ENCODE measurements at places on chromosomes 2 and 18.
A peak's percentile ranks its signal among the peaks of the same experiment; 100 is the strongest.

- DNase-seq = no peak
Measured at GRCh38 chr2:224892574-224893204, 149.6 kb downstream of the DOCK10 start.

DNA sequence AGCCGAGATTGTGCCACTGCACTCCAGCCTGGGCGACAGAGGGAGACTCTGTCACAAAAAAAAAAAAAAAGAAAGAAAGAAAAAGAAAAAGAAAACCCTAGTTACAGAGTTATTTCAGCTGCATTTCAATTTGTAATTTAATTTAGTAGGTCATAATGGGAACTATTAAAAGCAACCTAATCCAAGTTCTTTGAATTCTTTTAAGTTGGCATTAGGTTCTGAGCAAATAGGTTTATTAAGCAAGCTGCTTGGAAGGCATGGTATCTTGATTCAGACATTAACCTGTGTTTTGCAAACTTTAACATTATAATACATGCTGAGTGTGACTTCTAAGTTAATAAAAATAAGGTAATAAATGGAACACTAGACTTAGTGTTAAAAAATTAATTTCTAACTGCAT lies 29.8 kb upstream of the COBLL1 start:
- no peak for DNase-seq

DNA sequence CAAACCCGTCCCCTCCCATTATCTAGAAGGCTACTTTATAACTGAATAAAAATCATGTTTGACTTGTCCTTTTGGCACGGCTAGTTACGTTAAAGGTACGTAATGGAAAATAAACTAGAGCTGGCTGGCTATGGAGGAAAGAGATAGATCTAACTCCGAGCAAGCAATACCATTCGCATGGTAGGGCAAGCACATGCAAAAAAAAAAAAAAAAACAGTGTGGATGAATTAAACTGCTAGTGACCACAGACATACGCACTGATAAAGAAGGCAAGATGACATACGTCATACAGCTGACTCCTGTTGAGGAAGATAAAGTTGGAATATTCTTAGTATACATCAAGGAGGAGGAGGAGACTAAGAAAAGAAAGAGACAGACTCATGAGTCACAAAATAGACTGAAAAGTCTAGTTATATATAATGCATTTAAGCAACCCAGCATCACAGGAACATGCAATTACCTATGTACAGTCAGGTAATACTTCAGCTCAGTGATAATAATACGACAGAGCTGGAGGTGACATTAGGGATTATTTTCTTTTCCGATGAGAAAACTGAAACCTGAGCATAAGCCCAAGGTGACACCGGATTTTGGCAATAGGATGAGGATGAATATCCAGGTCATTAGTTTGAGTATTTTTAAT lies 37.9 kb upstream of the NARS1 start:
- DNase-seq = no peak

GRCh38 chr2:240374085-240374907 lies 61.2 kb upstream of the GPC1 start:
- DNase-seq = no peak

- no peak for DNase-seq
Measured at GRCh38 chr2:106565599-106565998, 78.4 kb downstream of the CD8B2 start.

DNA sequence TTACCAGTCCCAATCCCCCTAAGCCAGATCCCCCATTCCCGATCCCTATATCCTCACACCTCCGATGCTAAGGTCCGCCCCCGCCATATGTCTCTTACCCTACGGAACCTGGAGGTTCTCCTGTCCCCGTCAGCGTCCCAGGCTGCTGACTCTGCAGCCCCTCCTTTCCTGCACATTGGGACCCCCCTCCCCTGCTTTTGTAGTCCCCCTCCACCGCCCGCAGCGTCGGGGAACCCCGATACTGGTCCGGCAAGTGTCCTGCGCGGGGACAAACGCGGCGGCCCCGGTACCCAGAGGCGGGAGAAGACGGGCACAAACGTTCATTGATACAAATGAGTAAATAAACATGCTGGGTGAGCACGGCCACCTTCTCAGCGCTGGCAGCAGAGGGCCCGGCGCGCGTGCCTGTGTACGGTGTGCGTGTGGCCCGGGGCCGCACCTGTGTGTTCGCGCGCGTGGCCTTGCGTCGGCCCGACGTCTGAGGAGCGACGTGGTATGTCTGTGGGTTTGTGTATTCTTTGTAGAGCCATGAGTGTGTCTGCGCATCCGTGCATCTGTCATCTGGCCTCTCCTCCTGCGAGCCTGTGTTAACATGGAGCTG lies 2.0 kb upstream of the CYP26B1 start:
- DNase-seq = no peak

DNA sequence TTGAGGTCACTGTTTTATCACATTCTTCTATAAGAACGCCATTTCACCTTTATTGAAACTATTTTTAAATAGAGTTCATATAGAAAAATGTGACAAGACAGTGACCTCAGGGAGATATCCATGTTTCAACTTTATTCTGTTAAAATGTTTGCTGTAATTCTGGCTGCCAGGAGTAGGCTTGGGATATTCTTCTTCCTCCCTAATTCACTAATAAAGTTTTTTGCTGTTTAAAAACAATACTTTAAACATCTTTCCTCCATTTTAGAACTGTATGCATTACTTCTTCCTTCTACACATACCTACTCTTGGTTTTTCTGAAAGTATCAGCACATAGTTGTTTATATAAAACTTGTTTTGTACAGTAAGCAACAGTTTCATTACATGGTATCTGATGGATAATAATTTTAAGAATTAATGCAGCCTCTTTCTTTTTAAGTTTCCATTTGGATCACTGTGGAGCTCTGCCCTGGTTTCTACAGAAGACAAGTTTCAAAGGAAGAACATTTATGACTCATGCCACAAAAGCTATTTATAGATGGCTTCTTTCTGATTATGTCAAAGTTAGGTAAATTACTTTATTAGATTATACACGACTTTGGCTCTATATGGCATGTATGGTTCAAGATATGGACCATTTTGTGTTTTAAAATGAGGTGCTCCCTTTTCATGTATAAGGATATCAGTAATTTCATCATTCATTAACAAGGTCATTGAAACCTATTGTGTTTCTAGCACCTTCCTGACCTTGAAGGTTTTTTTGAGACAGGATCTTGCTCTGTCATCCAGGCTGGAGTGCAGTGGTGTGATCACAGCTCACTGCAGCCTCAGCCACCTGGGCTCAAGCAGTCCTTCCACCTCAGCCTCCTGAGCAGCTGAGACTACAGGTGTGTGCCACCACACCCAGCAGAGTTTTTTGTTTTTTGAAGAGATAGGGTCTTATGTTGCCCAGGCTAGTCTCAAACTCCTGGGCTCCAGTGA lies 7.2 kb downstream of the CPSF3 start:
- no peak for DNase-seq

- no peak for DNase-seq
Measured at GRCh38 chr18:3055816-3056215, 42.9 kb upstream of the LPIN2 start.

DNA sequence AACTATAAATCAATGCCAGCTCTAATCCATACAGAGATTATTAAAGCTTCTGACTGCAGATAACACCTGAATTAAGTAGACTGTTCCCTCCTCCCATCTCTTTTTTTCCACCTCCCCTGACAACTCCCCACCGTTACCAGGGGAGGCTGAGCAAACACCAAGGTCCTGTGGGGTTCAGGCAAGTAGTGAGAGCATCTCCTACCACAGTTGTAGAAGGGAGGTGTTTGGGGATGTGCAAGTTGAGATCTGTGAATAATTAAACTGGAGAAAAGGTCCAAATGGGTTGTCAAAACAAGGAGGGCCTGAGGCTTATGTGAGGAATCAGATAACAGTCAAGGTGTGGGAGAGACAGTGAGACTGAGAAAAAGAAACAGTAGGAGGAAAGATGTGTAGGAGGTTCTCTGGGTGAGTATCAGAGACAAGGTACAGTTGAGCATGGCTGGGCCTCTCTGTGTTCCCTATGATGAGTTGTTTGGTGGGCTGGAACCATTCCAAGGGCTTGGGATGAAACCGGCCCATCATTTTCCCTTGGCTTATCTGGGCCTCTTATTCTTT lies 194.6 kb downstream of the CYRIA start:
- DNase-seq = no peak

- DNase-seq = peak; percentile 85
Measured at GRCh38 chr2:63050334-63051041, at the start of gene OTX1. OTX1 (plus strand) TSS chr2:63050830; CDS start chr2:63052991, 2,161 bp downstream.

DNA sequence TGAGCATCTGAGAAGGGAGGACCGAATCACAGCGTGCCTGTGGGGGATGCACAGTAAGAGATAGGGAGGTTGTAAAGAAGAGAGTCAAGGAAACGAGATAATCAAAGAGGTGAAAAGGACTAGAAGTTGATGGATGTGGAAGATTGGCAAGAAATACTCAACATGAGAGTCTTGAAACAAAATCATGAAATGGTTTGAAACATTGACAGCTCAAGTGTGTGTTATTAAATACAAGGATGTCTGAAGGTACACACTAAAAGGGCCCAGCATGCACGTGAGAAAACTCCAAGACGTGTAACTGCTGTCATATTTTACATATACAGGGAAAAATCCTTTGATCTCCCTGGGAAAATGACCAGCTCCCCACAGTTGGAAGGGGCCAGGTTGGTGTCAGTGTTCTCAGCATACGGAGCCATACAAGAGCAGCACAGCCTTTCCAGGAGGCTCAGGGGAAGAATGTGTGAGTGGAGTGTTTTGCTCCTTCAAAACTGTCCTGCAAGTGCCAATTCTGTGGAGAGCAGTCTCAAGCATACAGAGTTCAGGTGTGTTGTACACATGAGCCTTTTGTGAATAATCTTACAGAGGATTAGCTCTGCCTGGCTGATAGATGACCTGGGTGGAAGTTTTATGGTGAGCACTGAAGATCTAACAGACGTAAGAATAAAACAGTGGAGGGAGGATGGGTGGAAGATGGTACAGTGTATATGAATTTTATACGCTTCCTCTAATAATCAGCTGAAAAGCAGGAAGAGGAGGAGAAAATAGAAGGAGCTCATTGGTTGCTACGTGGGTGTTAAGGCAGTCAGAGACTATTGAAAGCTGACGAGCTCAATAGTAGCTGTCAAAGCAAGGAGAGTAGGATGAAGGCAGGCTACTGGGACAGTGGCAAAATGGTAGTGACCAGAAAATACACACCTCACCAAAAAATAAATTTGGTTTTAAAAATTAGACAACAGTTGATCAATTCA lies 126.8 kb downstream of the ATP9B start:
- DNase-seq = no peak

GRCh38 chr2:63734510-63734909 lies 107.2 kb upstream of the UGP2 start:
- DNase-seq = no peak

DNA sequence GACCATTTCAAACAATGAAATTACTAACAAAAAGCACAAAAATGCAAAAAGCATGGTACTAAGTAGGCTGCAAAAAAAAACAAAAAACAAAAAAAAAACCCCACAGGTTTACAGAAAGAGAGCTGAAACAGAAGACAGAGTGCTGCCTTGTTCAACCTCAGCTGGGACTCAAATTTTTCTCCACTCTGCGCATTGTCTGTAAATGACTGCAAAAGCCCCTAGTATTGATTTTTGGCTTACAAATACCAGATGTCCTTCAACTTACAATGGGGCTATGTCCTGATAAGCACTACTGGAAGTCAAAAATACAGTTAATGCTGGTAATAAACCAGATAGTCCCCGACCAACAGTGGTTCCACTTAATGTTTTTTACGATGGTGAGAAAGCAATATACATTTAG lies 42.2 kb downstream of the UBE2E3 start:
- no peak for DNase-seq

DNA sequence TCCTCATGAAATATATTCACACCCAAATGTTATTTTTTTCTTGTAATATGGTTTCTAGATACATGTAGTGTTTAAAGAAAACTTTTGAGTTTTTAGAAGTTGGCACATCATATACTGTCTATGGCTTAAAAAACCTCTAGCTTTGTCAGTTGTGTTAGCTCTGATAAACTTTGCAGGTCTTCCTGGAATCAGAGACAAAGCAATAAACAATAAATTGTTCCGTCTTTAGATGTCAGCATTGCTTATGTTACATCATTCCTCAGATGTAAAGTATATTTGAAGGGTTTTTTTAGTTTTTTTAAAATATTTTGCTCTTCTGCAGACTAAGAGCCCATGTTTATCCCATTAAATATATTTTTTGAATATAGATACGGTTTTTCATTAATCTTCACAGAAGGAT lies 145.1 kb downstream of the GPD2 start:
- no peak for DNase-seq

GRCh38 chr18:31044926-31045325 lies 2.4 kb upstream of the DSC3 start:
- DNase-seq = no peak

GRCh38 chr2:225104971-225105370 lies 62.7 kb upstream of the DOCK10 start:
- no peak for DNase-seq

DNA sequence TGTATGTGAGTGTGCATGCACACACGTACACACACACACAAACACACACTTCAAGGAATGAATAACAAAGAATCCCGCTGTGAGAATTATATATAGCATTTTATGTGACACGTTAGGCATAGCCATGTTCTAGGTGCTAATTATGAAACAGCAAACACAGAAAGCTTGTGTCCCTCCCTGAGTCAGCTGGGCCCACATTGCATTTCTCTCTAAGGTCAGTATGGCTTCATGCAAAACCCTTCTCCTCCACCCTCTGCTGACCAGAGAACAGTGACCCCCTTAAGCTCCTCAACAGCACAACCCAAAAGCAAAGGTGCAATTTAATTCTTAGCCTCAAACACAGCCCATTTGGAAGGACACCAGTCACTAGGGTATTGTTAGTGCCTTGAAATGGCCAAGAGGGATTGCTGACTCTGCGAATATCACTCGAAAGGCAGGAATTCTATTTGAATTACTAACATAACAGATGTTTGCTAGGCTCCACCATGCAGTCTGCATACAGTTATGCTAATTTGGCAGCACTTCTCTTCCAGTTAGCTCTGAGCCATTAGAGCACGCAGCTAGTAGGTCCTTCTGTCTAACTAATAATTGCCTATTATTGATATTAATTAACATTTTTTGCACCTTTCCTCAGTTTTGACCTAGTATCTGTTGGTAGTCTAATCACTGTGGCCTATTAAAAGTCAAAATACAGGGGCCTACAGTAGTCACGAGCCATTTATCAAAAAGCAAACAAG lies 149.0 kb downstream of the LNPK start:
- no peak for DNase-seq

- no peak for DNase-seq
Measured at GRCh38 chr2:235300368-235301201, 193.3 kb upstream of the AGAP1 start.

DNA sequence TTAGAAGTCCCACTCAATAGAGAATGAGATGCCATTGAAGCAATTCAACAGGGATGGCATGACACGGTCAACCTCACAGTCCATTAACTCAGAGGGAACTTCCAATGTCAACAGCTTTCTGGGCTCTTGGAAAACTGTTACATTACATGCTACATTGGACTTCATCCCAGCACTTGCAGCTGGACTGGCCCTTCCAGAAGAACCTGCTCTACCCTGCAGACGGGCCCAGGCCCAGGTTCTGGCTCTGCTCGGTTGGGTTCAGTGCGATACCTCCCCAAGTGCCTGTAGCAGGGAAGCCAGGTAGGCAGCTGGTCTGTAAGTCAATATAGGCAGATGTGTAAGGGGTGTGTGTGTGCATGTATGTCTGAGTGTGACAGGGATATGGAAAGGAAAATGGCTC lies 12.9 kb downstream of the LAMA1 start:
- DNase-seq = no peak

All from GM06990 (cell line).